ENCODE measurements at places on chromosomes 7 and 10.

GRCh38 chr10:69761320-69761719 is 40.4 kb upstream of the COL13A1 start:
- H3K27ac ChIP-seq = no peak overlapping the region
- no peaks in the 10 kb centered on the region for H3K4me1 ChIP-seq
- no peaks in the 10 kb centered on the region for H3K36me3 ChIP-seq
- no peak for DNase-seq
- H3K27me3 ChIP-seq = no peaks in the 10 kb centered on the region

DNA sequence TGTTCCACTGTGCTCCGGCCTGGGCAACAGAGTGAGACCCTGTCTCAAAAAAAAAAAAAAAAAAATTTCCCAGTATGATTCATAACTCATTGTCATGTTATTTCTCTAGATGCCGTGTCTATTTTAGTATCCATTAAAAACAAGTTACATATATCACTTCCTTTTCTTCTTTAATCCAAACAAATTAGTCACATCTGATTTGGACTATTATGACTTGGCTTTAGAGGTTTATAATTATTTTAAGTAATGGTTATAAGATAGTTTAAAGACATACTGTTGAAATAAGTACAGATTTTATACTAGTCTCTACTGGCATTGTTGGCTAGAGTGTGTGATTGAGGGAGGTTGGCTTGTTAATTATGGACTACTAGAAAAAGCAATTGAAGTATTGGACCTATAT is 53.3 kb downstream of the ZMYND11 start:
- peaks cover 6% of the 10 kb centered on the region for H3K4me1 ChIP-seq
- DNase-seq = no peak
- no peak overlapping the region for H3K27ac ChIP-seq
- no peaks in the 10 kb centered on the region for H3K36me3 ChIP-seq
- H3K4me3 ChIP-seq = no peak overlapping the region
- no peaks in the 10 kb centered on the region for H3K27me3 ChIP-seq

DNA sequence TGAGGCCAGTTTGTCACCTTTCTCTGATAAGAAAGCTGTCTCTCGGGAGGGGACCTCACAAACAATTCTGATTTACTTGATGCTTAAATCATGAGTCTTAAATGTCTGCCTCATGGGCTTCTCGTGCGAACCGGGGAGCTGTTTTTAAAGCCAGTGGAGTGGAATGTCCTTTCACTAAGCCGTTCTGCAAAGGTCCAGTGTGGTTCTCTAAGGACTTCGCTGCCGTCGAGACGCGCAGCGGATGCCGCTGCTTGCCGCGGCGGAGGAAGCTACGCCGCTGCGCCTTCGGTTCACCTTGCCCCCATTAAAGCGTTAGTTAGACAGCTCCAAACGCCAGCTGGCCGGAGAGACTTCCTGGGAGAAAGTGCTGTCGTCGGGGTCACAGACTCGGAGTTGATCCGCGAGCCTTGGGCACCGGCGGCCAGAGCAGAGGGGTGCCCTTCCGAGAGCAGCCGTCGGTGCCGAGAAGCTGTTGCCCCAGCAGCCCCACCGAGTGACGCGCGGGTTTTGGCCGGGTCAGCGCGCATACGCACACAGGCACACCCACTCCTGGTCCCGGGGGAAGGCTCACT is 1.3 kb upstream of the HMX3 start:
- no peaks in the 10 kb centered on the region for H3K36me3 ChIP-seq
- H3K4me1 ChIP-seq = peaks cover 23% of the 10 kb centered on the region
- DNase-seq = peak; percentile 52
- H3K27me3 ChIP-seq = peaks cover 100% of the 10 kb centered on the region

GRCh38 chr7:33841705-33842129 is 63.6 kb upstream of the BMPER start:
- H3K4me1 ChIP-seq = no peaks in the 10 kb centered on the region
- H3K36me3 ChIP-seq = no peaks in the 10 kb centered on the region

DNA sequence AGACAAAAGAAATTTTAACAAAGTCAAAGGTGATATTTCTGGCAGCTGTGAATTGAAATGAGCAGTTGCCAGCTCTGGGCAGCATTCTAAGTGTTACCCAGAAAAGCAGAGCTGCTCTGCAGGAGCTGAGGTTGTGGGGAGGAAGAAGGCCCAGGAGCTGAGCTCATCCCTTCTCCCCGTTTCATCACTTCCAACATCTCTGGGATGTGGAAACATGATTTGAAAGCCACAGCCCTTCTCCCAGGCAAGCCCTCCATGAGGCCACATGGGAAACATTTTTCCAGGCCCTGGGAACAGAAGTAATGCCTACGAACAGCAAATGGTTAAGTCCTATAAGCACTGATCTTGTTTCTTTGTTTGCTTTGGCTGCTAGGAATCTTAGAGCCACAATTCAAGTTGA is 10.9 kb upstream of the DMBT1 start:
- H3K27me3 ChIP-seq = no peaks in the 10 kb centered on the region
- H3K4me3 ChIP-seq = no peak overlapping the region
- no peak overlapping the region for H3K27ac ChIP-seq

- no peaks in the 10 kb centered on the region for H3K36me3 ChIP-seq
- no peaks in the 10 kb centered on the region for H3K27me3 ChIP-seq
- H3K4me1 ChIP-seq = no peaks in the 10 kb centered on the region
Measured at GRCh38 chr7:47185170-47185569, 396.7 kb downstream of the TNS3 start.

DNA sequence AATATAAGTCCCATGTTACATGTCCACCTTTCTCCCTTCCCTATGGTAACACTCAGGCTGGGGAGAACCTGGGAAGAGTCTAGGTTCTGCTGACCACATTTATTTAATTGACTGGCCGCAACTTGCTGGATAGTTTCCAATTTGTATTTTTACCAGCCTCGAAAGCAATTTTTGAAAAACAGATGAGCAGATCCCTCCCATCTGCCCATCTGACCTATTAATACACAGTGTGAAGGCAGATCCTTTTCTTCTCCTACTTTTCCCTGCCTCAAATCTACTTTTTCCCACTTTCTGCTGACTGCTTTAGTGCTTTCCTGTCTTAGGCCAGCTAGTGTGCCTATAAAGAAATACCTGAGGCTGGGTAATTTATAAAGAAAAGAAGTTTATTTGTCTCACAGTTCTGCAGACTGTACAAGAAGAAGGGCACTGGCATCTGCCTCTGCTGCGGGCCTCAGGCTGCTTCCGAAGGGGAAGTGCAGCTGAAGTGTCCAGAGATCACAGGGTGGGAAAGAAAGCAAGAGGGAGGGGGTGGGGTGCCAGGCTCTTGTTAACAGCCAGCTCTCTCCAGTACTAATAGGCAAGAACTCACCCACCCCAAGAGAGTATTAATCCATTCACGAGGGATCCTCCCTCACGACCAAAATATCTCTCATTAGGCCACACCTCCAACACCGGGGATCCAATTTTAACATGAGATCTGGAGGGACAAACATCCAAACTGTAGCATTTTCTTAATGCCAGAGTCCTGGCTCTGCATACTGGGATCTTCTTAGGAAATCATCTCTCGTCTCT is 336.0 kb upstream of the IGFBP3 start:
- H3K27me3 ChIP-seq = no peaks in the 10 kb centered on the region
- H3K36me3 ChIP-seq = peaks cover 7% of the 10 kb centered on the region
- no peak overlapping the region for H3K4me3 ChIP-seq
- no peak overlapping the region for H3K27ac ChIP-seq

DNA sequence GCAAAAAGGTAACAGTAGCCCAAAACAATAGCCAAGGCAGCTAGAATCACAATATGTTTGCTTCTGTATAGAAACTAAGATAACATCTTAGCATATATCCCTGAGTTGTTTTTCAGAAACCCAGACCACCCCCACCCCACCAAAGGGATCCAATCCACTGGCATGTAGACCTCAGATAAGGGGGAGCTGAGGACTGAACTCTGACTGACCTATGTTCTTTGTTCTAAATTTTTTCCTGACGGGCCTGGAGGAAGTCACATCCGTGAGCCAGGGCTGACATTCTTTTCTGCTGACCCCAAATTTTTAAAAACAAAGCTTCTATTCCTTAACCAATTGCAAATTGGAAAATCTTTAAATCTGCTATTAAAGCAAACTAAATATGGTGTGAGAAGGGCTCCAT is 493.9 kb upstream of the IGFBP3 start:
- no peak for DNase-seq
- H3K36me3 ChIP-seq = no peaks in the 10 kb centered on the region
- no peak overlapping the region for H3K27ac ChIP-seq
- H3K4me1 ChIP-seq = no peaks in the 10 kb centered on the region

DNA sequence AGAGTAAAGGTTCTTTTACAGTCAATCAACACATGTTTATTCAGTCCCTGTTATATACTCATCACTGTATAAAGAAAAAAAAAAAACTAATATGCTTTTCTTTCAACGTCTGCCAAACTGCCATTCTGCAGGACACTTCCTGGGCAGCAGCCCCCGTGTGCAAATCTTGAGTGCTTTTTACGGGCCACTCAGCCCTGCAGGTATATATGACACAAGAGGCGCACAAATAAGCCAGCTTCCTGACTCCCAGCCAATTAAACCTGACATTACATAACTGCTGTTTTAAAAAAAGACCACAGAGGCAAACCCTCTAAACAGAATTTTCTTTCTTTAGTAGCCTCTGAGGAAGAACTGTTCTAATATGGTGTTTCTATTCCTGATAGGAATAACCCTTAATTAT is 263.0 kb upstream of the NEBL start:
- DNase-seq = no peak
- H3K4me1 ChIP-seq = peaks cover 14% of the 10 kb centered on the region
- H3K27me3 ChIP-seq = no peaks in the 10 kb centered on the region

GRCh38 chr10:113356794-113357680 is 195.8 kb upstream of the HABP2 start:
- no peak overlapping the region for H3K4me3 ChIP-seq
- no peaks in the 10 kb centered on the region for H3K36me3 ChIP-seq
- 0 out of 2 replicates have a peak, but pooled peaks cover 2% of the 10 kb centered on the region for H3K4me1 ChIP-seq
- H3K27me3 ChIP-seq = no peaks in the 10 kb centered on the region

DNA sequence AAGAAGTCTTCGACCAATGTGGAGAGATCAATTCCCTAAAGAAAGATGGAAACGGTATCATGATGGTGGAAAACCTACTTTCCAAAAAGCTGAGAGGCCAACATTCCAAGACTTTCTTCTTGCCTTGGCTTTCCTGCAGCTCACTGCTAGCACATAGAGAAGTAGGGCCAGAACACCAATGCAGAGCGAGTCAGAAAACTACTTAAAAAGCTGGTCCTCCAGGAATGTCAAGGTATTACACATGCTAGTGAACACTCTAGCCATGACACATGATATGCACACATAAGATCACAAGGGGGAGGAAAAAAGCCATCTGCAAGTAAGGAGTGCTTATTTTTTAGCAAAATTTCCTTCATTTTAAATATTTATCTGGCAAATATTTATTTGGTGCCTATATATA is 22.7 kb downstream of the GPAM start:
- no peak for DNase-seq
- H3K4me3 ChIP-seq = no peak overlapping the region
- H3K27ac ChIP-seq = no peak overlapping the region

- DNase-seq = no peak
- H3K27ac ChIP-seq = peak overlapping the region; percentile 69
- H3K4me3 ChIP-seq = no peak overlapping the region
- H3K36me3 ChIP-seq = peaks cover 20% of the 10 kb centered on the region
- H3K4me1 ChIP-seq = no peaks in the 10 kb centered on the region
Measured at GRCh38 chr10:1036341-1036791, 10.7 kb upstream of the IDI2 start.

- no peaks in the 10 kb centered on the region for H3K4me1 ChIP-seq
- no peak overlapping the region for H3K27ac ChIP-seq
- H3K27me3 ChIP-seq = no peaks in the 10 kb centered on the region
- H3K4me3 ChIP-seq = peak overlapping the region; percentile 43
- DNase-seq = peak; percentile 63
- H3K36me3 ChIP-seq = no peaks in the 10 kb centered on the region
Measured at GRCh38 chr7:158957921-158958491, 101.6 kb downstream of the DYNC2I1 start.

DNA sequence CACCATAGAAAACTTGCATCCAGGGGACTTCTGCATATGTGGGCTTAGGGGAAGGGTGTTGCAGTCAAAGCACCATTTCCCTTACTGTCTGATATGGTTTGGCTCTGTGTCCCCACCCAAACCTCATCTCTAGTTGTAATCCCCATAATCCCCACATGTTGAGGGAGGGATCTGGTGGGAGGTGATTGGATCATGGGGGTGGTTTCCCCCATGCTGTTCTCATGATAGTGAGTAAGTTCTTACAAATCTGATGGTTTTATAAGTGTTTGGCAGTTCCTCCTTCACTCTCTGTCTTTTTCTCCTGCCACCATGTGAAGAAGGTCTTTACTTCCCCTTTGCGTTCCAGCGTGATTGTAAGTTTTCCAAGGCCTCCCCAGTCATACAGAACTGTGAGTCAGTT is 177.4 kb downstream of the ADK start:
- no peak overlapping the region for H3K27ac ChIP-seq
- no peak overlapping the region for H3K4me3 ChIP-seq
- no peaks in the 10 kb centered on the region for H3K27me3 ChIP-seq
- no peak for DNase-seq
- H3K4me1 ChIP-seq = no peaks in the 10 kb centered on the region
- H3K36me3 ChIP-seq = no peaks in the 10 kb centered on the region

- no peak for DNase-seq
- H3K4me3 ChIP-seq = no peak overlapping the region
- no peaks in the 10 kb centered on the region for H3K4me1 ChIP-seq
- H3K27me3 ChIP-seq = no peaks in the 10 kb centered on the region
- no peaks in the 10 kb centered on the region for H3K36me3 ChIP-seq
Measured at GRCh38 chr10:84478151-84478550, 149.8 kb downstream of the CCSER2 start.

All from GM23338 (cell line).